ENCODE measurements at places on chromosomes 1 and 21.

GRCh38 chr1:52727114-52727586 is 897 bp downstream of the ZYG11B start:
- DNase-seq = no peak

- no peak for DNase-seq
These were observed at the start of gene RHBDL2 for GRCh38 chr1:38941527-38942019. RHBDL2 (minus strand) TSS chr1:38941830; CDS start chr1:38919212, 22,618 bp downstream.

GRCh38 chr1:117237726-117238381 is 27.1 kb upstream of the VTCN1 start:
- DNase-seq = no peak

DNA sequence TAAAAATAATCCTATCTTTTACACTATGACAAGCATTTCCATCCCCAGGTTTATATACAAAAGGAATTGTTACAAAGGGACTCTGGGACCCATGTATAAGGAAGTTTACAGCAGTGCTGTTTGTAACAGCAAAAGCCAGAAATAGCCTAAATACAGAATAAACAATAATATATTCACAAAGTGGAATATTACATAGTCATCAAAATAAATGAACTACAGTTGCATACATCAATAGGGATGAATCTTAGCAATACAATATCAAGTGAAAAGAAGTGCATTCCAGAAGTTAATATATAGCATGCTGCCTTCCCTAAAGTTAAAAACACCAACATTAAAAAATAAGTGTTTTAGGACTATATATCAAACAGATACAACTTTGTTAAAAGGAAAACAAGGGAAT is 77.3 kb downstream of the EDEM3 start:
- DNase-seq = no peak

- DNase-seq = no peak
These were observed 2.4 kb downstream of the GABRD start for GRCh38 chr1:2021550-2021949.

DNA sequence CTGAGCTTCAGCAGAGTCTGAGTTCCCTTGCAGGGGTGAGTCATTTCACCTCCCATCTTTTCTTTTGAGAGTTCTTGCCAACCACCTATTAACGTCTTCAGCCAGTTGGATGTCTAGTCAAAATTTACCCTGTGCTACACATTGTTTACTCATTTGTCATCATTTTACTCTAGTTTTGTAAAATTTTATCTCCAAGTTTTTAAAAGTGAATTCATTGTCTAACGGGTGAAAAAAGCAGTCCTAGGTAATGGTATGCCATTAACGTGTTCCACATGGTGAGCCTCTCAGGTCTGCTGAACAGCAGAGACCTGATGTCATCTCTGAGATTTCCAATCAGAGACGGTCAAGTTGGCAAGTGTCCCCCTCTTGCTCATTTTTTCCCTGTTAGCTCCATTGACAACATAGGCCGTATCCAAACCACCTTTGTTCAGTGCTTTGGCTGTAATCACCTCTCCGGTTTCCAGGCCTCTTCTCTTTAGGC is 85.4 kb downstream of the TBX15 start:
- no peak for DNase-seq

- DNase-seq = no peak
These were observed 120.9 kb downstream of the USP25 start for GRCh38 chr21:15850645-15851044.

GRCh38 chr21:14712121-14712715 is 166.1 kb upstream of the SAMSN1 start:
- no peak for DNase-seq

- DNase-seq = no peak
These were observed 29.3 kb upstream of the ERO1B start for GRCh38 chr1:236311040-236311439.

GRCh38 chr1:225250432-225250831 is 177.4 kb downstream of the LBR start:
- DNase-seq = no peak

- DNase-seq = no peak
These were observed 544.1 kb downstream of the NEGR1 start for GRCh38 chr1:71738256-71738655.

GRCh38 chr1:24322470-24323177 is 3.5 kb downstream of the GRHL3 start:
- no peak for DNase-seq

- no peak for DNase-seq
These were observed 131.1 kb downstream of the EVI5 start for GRCh38 chr1:92653605-92654381.

DNA sequence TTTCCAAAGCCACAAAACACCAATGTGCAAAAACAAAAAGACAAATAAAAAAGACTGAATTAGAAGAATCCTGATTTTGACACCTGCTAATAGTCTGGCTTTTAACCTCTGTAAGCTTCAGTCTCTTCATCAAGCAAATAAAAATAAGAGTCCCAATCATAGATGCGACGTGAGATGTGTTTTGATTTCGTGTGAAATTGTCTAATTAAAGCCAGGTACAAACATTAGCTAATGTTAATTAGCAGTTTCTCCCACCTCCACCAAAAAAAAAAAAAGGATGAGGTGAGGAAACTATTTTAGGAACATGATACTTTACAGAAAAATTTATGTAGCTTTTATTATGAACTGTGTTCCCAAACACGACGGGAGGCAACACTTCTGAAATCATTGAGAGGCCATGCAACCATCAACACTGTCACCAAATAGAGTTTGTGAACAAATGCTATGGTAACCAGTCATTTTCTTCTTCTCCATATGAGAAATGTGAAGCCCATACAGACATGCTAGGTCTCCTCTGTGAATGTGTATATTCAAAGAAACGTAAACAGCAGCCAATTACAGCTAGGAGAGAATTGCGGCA is 6.7 kb upstream of the EVI5 start:
- DNase-seq = peak; percentile 72

- DNase-seq = no peak
These were observed 5.1 kb upstream of the ARHGAP30 start for GRCh38 chr1:161074676-161075368.

GRCh38 chr21:25961042-25961441 is 209.5 kb downstream of the APP start:
- DNase-seq = no peak

DNA sequence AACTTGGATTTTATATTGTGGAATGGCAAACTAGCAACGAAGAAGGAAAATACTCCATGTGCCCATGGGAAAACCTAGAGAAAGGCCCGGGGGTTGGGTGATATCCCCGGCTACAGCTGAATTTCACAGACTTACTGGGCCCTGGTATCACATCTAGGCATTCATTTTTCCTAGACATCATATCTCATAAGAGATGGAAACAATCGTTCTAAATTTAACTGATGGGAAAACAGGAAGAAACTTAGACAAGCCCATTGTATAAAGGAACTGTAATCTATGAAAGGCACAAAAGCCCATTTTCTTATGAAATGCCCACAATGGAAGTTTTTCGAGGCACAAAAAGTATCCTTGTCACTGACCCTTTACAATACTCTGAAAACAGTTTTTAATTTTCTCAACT is 407.9 kb upstream of the LYPLAL1 start:
- no peak for DNase-seq

- DNase-seq = no peak
These were observed 7.3 kb downstream of the H6PD start for GRCh38 chr1:9241891-9242290.

DNA sequence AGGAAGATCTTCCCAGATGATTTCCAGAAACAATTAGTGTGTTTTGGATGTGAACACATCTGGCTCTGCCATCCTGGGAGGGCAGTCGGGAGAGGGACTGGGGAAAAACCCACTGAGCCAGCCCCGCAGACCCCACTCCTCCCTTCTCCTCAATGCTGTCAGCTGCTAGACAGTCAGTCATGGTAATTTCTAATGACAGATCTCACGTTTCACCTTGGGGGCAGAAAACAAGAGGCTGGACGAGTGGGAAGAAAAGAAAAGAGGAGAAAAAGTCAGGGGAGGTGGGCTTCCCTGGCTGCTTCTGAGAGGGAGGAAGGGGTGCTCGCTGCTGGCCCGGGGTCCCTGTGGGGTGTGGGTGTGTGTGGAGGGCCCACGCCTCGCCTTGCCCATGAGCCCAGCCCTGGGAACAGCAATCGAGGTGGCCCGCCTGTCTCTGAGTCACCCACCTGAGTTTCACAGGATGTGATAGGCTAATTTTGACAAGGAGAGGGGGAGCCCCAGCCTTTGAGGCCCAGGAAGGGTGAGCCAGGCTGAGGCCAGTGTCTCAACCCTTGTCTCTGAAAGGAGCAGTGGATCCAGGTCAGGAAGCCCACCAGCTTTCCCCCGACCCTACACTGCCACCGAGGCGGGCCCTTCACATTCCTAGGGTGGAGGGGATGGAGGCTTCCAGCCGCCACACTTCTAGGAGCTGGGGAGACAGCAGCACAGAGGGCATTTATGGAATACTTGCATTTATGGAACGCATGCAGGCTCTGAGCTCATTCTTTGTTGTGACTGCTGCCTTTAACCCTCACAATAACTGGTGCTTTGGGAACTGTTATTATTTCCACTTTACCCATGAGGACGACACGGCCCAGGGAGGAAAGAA is 49.1 kb upstream of the IFNLR1 start:
- DNase-seq = no peak

DNA sequence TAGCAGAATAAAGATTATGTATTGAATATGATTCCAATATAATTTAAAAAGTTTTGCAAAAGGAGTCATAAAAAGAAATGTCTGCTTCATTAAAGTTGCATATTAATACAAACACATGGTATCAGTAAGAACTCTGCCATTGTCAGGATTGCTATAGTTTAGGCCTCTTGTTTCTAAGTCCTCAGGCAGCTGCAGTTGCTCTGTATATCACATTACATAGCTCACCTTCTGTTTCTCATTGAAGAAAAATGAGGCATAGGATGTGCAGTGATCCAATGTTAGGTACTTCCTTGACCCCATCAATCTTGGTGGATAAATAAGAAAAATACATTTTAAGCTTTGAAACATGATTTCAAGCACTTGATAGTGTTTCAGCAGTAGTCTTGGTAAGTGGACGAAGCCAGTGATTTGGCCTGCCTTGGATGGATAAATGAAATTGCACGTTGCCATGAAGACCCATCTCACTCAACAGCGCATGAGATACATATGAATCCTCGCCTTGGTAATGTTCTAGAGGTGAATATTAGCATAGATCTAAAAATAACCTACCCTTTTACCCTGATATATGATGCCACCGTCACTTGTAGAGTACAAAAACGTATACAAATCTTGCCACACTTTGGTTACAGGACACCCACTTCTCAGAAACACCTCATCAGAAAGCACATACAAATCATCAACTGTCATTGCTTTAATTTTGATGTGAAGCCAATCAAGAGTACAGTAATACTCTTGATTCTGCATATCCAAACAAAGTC is 25.3 kb downstream of the ZFYVE9 start:
- no peak for DNase-seq

DNA sequence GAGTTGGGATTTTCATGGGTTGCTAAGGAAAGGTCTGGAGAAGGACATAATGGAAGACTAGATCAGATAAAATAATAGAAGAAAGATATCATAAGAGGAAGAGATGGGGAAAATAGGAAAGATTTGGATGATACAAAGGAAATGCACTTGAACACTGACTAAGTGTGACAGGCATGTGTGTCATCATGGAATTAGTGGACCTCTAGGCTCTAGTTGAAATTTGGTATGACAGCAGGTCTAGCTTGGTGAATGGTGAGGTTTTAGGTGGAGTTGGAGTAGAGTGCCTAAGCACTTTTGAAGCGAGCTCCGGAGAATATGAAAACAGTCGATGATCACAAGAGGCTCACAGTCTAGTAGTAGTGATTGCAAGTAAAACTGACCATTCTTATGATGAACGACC is 73.0 kb upstream of the PTGS2 start:
- DNase-seq = no peak
